ENCODE measurements at places on chromosomes 4 and X. TPM values are rescaled to one million over a fixed set of nuclear protein-coding genes. Genes with fewer than 3 reads are reported as not detected.

The RENBP gene
- 2.4 TPM for total RNA-seq

The HELT gene
- not detected for total RNA-seq

The UBL4A gene
- total RNA-seq: 39.1 TPM

The ADH1A gene
- total RNA-seq: not detected

The CLGN gene
- 4.5 TPM for total RNA-seq

The LINC00632 gene
- total RNA-seq: 15.9 TPM

The P2RY8 gene
- total RNA-seq: under 0.01 TPM

The PASD1 gene
- not detected for total RNA-seq

The CITED1 gene
- total RNA-seq: 7.3 TPM

The PPP2R2C gene
- total RNA-seq: 46.9 TPM

DNA sequence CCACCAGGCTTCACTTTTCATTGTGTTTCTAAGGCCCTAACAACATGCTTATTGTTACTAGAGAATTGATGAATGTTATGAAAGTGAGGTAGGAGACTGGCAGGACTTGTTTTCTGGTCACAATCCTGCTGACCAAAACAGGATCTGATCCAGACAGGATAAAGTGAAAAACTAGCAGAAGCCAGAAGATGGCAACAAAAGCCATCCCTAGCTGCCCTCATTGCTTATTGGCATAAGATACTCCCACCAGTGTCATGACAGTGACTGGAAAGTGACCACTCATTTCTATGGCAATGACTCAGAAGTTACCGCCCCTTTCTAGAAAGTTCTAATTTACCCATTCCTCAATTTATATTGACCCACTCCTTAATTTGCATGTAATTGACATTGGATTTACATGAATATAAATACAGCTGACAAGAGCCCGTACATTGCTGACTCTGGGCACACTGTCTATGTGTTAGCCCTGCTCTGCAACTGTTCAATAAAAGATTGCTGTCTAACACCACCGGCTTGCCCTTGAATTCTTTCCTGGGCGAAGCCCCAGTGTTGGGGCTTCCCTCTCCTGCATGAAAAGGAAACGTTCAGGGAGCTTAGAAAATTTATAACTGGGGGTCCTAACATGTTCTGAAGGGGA is 30.0 kb upstream of the FGG start:
- no peak for DNase-seq

DNA sequence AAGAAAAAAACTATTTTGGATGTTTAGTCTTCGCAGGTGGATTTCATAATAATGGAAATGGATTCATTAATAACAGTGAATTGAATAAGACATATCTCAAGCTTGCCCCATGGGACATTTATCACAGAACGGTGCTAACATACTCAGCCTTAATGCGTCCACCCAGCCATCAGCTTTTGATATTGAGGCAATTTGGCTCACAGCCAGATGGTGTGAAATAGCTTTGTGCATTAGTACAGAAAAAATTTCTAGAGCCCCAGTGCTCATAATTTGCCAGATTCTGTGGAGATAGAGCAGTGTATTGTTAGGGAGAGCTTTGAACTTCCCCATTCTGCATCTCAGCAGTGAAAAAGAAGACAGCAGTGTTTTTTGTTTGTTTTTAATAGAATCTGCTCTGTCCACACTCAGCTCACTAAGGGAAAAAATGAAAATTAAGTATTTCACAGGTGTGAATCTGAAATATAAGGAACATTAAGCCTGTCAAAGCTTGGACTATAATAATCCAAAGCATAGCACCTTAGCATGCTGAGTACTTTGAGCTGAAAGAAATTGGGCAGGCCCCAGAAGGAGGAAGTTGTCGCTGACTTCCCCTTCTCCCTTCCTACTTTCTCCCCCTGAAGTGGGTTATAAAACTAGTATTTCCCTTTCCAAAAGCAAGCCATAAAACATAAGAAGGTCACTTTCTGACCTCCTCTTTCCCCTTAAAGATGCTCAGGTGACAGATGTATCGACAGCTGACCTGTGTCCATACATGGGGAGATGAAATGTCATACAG is 295.8 kb downstream of the MAGEB5 start:
- no peak for DNase-seq

DNA sequence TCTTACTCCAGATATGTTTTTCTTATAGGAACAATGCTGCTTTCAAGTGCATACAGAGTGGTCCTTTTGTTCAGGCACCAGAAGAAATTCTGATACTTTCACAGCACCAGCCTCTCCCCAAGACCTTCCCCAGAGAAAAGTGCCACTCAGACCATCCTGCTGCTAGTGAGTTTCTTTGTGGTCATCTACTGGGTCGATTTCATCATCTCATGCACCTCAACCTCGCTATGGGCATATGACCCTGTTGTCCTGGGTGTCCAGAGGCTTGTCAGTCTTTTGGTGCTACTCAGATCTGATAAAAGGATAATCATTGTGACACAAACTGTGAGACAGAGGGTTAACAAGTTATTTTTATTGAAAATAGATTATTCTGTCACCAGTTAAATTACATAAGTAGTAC is 39.5 kb downstream of the WDR13 start:
- no peak for DNase-seq

DNA sequence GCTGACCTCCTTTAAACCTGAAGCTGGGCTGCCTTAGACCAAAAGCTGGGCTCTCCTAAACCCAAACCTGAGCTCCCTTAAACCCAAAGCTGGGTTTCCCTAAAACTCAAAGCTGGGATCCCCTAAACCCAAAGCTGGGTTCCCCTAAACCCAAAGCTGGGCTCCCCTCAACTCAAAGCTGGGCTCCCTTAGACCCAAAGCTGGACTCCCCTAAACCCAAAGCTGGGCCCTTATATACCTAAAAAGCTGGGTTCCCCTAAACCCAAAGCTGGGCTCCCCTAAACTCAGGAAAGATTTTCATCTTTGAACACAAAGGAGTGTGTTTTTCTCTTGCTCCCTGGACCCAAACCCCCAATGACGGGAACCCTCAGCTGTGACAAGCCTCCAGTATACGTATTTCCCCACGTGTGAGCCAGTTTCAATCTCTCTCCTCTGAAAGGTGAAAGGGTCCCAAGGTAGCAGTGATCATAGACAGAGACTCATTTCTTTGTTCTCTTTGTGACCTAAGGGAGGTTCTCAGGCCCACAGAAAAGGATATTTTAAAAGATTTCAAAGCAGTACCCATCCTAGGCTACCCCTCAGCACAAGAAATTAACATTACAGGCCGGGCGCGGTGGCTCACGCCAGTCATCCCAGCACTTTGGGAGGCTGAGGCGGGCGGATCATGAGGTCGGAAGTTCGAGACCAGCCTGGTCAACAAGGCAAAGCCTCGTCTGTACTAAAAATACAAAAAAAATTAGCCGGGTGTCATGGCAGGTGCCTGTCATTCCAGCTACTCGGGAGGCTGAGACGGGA is 31.3 kb upstream of the ASMTL start:
- DNase-seq: no peak

DNA sequence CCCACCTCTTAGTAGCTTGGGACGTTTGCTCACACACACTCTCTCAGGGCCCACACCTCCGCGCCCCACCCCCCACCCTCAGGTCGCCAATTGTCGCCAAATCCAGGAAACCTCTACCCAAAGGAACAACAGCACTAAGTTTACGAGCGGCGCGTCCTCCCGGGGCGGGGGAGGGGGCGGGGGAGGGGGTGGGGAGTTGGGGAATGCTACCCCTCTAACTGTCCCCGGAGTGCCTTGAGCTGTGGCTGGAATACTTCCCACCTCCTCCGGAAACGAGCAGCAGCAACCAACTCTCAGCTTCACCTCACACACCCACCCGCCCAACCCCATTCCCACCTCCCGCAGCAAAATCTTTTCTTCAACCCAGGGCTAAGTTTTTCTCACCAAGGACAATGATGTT is 135.6 kb upstream of the ZIC3 start:
- DNase-seq: no peak

GRCh38 chr4:138561906-138562305 is 319.8 kb upstream of the SLC7A11 start:
- no peak for DNase-seq

- no peak for DNase-seq
Measured at GRCh38 chr4:110704748-110705439, 82.0 kb upstream of the PITX2 start.

DNA sequence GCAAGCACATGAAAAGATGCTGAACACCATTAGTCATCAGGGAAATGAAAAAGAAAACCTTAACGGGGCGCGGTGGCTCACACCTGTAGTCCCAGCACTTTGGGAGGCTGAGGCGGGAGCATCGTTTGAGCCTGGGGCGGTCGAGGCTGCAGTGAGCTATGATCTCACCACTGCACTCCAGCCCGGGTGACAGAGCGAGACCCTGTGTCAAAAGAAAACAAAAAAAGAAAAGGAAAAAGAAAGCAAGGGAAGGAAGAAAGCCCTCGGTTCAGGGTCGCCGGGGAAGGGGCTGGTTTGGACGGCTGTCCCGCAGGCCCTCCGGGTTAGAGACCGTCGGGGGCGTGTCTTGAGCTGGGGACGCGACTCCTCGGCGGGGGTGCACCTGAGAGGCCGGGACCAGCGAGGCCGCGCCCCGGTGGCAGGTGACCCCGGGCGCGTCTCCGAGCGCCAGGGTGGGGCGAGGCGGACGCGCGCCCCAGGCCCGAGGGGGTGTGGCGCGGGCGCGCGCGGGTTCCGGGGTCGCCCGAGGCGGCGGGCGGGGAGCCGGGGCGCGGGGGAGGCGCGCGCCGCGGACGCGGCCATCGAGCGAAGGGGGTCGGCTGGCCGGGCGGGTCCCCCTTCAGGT is 478 bp upstream of the PLXNA3 start:
- peak; percentile 72 for DNase-seq

DNA sequence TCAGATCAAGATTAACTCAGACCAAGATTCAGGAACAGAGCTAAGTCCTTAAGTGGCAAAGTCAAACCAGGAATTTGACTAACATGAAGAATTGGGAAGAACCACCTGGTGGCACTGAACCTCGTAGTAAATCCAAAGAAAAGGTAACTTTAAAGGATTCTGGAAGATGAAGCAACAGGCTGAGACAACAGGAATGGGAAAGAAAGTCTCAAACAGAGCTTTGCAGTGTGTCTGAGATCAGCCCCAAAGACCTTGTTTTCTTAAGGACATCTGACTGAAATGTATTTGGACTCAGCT is 126.1 kb downstream of the ASB9 start:
- no peak for DNase-seq

GRCh38 chr4:16820329-16820728 is 78.1 kb downstream of the LDB2 start:
- DNase-seq: peak; percentile 14

- no peak for DNase-seq
Measured at GRCh38 chr4:163693776-163694175, 199.3 kb downstream of the TMA16 start.

DNA sequence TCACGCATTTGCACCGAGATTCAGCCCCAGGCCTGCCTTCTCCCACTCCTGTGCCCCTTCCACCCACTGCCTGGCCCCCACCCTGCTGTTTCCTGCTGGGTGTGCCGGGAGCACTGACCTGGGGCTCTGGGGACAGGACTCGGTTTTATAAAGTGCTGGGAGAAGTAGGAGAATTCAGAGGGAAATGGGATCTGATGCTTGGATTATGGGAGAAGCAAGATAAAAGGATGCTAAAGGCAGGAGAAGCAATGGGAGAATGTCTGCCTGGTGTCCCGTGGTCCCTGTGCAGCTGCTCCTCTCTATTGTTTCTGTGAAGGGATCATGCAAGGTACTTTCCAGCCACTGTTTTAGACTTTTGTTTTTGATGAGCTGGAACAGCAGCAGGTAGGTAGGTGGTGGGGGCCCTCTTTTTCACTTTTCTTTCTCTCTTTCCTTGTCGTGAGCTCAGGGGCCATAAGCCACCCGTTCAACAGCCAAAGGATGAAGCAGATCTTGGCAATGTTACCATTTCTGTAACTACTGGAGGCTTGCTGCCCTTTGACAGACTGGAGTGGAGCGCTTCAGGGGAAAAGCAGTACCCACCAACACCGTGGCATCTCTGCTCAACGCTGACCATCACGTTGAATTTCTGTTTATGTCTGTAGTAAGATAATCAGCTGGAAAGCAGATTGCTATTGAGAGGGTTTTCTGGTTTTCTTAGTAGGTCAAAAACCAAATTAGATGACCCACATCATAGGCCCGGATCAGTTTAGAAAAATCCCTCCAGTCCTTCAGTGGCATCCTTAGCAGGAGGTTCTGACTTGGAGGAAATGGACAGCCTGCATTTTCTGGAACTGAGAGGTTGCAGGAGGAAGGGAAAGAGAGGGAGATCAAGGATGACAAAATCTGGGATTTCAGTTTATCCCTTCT is 63.8 kb upstream of the ENPP6 start:
- no peak for DNase-seq

GRCh38 chr4:173094739-173095421 is 73.7 kb upstream of the GALNT7 start:
- no peak for DNase-seq

DNA sequence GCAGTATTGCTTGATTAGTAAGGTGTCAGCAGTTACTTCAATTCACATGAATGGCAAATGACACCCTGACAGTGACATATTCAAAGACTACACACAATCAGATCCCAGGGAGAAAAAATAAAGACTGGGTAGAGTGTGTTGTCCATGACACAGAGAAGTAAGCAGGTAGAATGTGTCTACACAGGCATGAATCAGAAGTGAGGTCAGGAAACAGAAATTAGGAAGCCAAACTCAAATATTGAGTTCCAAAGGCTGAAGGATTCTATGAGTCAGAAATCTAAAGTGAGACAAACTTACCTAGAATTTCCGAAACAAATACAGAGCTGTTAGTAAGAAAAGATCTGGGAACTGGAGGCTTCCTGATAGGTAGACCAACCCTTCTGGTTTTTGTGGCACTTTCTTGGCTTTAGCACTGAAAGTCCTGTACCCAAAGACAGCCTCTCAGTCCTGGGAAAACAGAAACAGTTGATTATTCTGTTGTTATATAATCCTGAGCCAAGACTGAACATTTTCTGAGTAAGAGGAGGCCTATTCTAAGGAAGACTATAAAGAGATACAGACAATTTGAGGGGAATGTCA is 24.3 kb upstream of the GLRA2 start:
- DNase-seq: no peak

GRCh38 chr4:15235135-15235534 is 192.7 kb upstream of the C1QTNF7 start:
- no peak for DNase-seq

- DNase-seq: no peak
Measured at GRCh38 chrX:119402588-119402987, 3.5 kb downstream of the SLC25A43 start.

- DNase-seq: no peak
Measured at GRCh38 chrX:152343306-152343705, 107.8 kb downstream of the GABRA3 start.

- no peak for DNase-seq
Measured at GRCh38 chrX:154695911-154696675, 42.7 kb upstream of the CTAG2 start.

GRCh38 chrX:124260845-124261244 is 71.6 kb upstream of the TEX13D start:
- no peak for DNase-seq

- no peak for DNase-seq
Measured at GRCh38 chrX:150450519-150451177, 87.5 kb downstream of the MAMLD1 start.

All from frontal cortex (tissue), 4 donors.